ENCODE measurements at places on chromosomes 12 and 14.

DNA sequence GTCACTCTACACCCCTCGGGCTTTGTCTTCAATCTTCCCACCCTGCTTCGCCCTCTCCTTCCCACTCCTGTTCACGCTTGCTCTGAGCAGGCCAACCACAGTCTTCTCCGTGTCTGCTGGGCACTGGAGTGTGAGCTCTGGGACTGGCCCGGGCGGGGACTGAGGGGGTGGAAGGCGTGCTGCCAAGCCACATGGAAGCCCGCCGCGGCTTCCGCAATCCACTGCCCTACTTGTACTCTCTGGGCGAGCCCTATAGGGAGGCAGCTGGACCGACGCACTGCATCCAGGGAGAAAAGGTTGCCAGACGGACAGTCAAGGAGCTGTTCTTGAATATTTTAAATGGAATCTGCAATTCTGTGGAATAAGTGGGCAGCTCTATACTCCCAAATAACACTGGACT, 24.8 kb downstream of the GOLGA3 start:
- DNase-seq: no peak

- no peak for DNase-seq
Observed at GRCh38 chr14:105641075-105641937, 114.9 kb downstream of the TMEM121 start.

GRCh38 chr12:112121780-112122565, 3.4 kb upstream of the TRAFD1 start:
- DNase-seq: peak; percentile 62

- no peak for DNase-seq
Observed at GRCh38 chr12:118999107-118999506, 17.8 kb downstream of the SRRM4 start.

GRCh38 chr12:117967043-117967442, 1.7 kb downstream of the KSR2 start:
- DNase-seq: no peak

DNA sequence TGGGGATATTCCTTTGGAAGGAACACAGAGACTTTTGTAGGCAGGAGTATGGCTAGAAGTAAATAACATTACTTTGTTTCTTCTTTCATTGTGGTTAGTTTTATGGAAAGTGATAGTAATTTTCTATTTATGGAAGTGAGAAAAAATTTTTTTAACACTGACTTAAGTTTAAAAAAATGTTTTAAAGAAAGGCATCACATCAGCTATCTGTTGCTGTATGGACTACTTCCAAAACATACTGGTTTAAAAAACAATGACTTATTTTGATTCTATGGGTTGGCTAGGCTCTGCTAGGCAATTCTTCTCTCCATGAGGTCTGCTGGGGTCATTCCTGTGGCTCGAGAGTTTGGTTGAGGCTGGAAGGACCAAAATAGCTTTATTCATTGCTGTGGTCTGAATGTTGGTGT, 31.7 kb upstream of the SLC38A2 start:
- no peak for DNase-seq

GRCh38 chr12:79569679-79570078, 121.1 kb downstream of the PAWR start:
- no peak for DNase-seq

GRCh38 chr12:75208856-75209811, 505 bp downstream of the KCNC2 start:
- no peak for DNase-seq

DNA sequence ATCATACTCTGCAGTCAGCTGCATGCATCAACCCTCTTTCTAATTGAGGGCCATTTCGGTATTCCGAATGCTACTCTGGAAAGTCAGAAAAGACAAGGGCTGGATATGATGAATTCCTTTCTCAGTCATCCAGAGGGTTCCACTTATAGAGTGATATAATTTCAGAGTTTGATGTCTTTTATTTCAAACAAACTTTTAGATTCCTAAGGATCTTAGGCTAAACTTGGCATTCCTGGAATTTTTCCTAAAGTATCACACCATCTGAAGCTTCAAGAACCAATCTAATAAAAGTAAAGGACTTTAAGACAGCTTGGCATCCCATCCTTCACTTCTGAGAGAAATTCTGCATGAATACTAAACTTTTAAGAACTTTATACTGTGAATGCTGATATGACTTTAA, 69.3 kb upstream of the KCNJ8 start:
- no peak for DNase-seq

- peak; percentile 71 for DNase-seq
Observed at GRCh38 chr14:23299211-23299957, 3.3 kb downstream of the PPP1R3E start.

DNA sequence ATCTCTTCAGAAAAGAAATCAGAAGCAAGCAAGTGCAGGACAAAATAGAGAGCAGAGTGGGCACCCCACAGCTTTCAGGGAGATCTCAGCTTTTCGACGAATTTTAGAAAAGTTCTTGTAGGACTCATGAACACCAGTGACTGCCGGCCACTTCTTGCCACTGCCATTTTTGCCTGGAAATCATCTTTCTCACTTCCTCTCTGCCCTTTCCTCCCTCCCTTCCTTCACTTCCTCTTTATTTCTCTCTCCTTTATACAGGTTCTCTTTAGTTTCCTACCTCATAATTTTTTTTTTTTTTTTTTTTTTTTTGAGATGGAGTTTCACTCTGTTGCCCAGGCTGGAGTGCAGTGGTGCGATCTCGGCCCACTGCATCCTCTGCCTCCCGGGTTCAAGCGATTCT, 185.6 kb downstream of the APAF1 start:
- no peak for DNase-seq

DNA sequence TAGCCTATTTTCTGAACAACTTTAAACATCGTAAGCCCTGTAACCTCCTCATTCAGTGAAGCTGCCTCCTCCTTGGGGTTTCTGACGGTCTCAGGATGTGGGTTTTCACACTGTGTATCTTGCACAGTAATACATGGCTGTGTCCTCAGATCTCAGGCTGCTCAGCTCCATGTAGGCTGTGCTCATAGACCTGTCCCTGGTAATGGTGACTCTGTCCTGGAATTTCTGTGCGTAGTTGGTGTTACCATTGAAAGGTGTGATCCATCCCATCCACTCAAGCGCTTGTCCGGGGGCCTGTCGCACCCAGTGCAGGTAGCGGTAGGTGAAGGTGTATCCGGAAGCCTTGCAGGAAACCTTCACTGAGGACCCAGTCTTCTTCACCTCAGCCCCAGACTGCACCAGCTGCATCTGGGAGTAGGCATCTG, 980.5 kb downstream of the TMEM121 start:
- no peak for DNase-seq

DNA sequence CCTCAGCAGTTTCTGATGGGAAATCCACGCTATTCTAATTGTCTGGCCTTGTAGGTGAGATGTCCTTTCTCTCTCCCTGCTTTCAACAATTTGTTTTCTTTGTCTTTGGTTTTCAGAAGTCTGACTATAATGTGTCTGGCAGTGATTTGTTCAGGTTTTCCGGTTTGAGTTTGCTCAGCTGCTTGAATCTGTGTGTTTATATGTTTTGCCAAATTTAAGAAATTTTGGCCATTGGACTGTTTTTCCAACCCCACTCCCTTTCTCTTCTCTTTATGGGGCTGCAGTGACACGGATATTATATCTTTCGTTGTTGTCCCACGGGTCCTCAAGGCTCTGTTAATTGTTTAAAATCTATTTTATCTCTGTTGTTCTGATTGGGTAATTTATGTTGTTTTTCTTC, 105.0 kb downstream of the ADGRD1 start:
- no peak for DNase-seq

GRCh38 chr14:61320806-61321384, 484 bp upstream of the PRKCH start:
- no peak for DNase-seq

GRCh38 chr14:67416810-67417209, 4.8 kb upstream of the PLEK2 start:
- no peak for DNase-seq

DNA sequence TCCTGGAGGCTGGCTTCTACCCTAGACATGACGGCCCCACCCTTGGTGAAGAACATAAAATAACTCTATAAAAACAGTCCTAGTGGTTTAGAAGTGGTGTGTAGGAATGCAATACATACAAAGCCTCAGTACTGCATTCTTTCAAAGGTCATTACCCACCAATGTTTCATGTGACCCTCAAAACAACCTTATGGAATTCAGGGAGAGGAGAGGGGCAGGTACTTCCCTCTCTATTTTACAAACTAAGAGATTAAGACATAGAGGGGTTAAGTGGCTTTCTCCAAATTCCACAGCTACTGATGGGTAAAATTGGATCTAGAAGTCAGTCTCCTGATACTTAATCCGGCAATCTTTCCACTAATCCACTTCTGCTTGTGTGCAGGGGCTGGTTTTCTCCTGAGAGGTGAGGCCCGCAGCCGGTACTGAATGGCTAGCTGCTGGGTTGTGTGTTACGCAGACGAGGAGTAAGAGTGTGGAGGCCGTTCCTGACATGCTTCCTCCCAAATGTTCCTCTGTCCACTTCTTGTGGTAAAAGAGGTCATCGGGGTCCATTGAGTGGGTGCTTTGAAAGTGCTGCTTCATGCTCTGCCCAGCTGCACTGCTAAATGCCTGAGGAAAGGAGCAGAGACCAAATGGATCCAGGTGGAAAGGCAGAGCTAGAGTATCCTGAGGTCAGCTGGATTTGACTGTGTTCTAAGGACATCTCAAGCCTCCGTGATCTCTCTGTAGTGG, 16.2 kb downstream of the SLC7A8 start:
- no peak for DNase-seq

DNA sequence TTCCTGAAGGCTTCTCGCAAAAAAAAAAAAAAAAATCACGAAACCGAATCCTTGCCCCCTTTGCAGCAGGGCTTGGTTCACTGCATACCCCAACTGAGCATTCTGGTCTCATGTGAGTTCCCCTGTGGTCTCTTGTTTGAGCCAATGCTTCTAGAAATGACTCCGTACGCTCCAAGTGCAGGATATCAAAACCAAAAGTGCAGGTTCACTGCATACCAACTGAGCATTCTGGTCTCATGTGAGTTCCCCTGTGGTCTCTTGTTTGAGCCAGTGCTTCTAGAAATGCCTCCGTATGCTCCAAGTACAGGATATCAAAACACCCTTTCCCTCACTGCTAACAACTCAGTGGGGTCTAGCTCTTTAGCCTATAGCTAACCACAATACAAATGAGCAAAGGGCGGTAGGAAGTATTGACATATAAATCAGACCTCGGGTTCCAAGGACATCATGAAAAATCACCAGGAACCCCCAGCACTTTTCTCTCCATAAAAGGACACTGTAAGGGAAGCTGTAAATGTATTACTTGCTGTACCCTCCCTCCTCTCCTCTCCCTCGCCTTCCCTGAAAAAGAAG, 206.3 kb upstream of the NOS1 start:
- DNase-seq: no peak

DNA sequence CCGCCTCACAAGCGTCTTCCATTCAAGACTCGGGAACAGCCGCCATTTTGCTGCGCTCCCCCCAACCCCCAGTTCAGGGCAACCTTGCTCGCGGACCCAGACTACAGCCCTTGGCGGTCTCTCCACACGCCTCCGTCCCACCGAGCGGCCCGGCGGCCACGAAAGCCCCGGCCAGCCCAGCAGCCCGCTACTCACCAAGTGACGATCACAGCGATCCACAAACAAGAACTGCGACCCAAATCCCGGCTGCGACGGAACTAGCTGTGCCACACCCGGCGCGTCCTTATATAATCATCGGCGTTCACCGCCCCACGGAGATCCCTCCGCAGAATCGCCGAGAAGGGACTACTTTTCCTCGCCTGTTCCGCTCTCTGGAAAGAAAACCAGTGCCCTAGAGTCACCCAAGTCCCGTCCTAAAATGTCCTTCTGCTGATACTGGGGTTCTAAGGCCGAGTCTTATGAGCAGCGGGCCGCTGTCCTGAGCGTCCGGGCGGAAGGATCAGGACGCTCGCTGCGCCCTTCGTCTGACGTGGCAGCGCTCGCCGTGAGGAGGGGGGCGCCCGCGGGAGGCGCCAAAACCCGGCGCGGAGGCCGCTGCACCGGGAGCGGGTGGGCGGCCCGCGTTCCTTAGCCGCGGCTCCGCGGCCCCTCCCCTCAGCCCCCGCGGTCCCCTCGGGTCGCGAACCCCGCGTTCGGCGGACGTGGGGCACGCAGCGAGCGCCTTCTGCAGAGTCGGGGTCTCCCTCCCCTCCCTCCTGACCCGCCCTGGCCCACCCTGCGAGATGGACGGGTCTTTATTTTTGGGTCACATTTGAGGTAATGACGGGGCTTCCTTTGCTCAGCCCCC, at the start of gene UBC:
UBC (minus strand) TSS at position 259 of the 847 bp plus-strand sequence. CDS start 879 bp downstream, outside the sequence.
- DNase-seq: peak; percentile 75

- DNase-seq: no peak
Observed at GRCh38 chr14:100413699-100414098, 90.6 kb downstream of the SLC25A47 start.

GRCh38 chr14:89649451-89650075, 232.5 kb upstream of the FOXN3 start:
- DNase-seq: no peak

DNA sequence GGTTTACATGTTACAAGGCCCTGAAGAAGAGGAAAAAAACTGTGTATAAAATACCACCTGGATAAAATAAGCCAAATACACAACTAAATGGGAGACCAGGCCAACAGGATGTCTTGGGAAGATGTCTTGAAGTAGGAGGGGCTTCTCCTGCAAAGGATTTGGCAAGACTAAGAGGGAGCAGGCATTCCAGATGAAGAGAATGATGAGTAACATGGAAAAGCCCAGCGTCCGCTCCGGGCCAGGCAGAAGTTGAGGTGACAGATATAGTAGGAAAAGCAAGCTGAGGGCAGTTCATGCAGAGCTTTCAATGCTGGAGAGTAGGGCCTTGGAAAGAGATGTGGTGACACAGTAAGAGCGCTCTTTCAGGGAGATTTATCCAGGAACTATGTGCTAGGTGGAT, 16.1 kb upstream of the EIF4B start:
- DNase-seq: no peak

- no peak for DNase-seq
Observed at GRCh38 chr12:49227713-49228112, 37.2 kb upstream of the TUBA1C start.

DNA sequence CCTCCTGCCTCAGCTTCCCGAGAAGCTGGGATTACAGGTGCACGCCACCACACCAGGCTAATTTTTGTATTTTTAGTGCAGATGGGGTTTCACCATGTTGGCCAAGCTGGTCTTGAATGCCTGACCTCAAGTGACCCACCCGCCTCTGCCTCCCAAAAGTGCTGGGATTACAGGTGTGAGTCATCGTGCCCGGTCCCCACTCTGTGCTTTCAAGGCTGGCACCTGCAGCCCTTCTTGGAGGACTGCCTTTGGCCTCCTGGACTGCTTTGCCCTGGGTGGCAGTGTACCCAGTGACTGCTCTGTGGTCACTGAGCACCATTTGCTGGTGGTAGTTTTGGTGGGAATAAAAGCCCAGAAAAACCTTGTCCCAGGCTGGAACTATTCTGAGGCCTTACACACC, 12.6 kb downstream of the DHRS1 start:
- DNase-seq: no peak

DNA sequence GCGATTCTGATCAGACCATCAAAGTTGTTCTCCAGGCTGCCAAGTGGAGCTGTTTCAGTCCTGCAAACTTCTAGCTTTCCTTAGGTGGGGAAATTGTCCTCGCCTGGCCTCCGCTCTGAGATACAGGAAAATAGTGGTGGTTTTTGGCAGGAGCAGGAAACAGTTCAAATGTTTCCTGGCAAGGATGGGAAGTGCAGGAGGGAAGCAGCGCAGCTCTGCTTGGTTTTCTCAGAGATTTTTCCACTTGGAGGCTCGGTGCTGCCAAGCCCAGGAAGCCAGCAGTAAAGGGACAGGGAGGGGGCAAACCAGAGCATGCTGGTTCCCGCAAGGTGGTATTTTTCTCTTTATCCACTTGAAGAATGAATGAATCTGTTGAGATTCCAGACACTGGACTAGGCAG, 17.0 kb downstream of the TMEM63C start:
- no peak for DNase-seq

GRCh38 chr14:87873741-87874140, 119.2 kb downstream of the GALC start:
- no peak for DNase-seq

Data from fibroblast of the conjunctiva (primary cell).